Hematopoietic multipotent progenitor cell treated with erythropoietin and hydrocortisone succinate and interleukin-3 and kit ligand, for 8 days (in vitro differentiated cells): ENCODE measurements at places on chromosomes 3 and 15.

GRCh38 chr3:107662586-107662985 lies 139.8 kb downstream of the BBX start:
- no peak for DNase-seq

GRCh38 chr3:123021388-123021787 lies 6.2 kb downstream of the SEMA5B start:
- DNase-seq = no peak

DNA sequence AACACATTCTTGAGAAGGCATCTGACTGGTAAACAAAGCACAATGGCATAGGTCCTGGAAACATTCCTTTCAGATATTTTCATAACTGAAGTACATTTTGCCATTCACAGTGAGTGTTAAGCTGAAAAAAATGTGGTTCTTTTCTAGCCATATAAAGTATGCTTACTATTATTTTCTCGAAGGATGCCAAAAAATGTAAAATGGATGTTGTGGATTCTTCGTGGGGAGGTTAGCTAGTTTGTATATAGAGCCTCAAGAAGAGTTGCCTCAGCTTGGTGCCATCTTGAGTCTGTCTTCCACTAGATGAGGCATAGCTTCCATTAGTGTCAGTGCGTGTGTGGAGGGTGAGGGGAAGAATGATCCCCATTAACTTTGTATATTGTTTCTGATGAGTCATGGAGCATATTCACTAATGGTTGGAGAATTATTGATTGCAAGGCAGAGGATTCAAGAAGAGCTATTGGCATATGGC lies 4.1 kb downstream of the MBNL1 start:
- peak; percentile 79 for DNase-seq

- no peak for DNase-seq
Measured at GRCh38 chr3:123400169-123400568, 48.7 kb downstream of the ADCY5 start.

GRCh38 chr3:126146525-126147146 lies 33.8 kb downstream of the ALDH1L1 start:
- no peak for DNase-seq

- no peak for DNase-seq
Measured at GRCh38 chr15:71596672-71597071, 213.7 kb upstream of the NR2E3 start.

DNA sequence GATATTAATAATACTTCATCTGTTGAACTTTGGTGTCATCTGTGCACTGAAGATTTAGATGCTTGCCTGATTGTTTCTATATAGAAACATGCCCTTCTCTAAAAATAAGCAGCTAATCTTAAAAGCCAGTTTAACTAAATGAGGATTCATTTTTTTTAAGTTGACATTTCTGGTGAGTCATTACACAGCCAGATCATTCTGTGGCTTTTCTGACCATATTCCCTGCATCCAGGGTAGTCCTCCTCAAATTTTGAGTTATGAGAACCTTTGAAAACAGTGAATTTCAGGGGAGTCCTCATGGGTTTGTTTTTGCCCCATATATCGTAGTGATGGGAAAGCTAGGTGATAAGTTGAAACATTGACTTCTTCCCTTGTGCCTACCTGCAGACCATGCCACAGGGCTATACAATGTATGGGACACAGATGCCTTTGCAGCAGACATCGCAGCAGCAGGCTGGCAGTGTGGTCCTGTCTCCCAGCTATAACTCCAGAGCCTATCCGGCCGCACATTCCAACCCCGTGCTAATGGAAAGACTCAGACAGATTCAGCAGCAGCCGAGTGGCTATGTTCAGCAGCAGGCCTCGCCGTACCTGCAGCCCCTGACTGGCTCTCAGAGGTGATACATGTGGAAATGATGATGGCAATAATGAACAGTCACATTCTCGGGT lies 26.5 kb upstream of the P2RY12 start:
- DNase-seq = no peak

DNA sequence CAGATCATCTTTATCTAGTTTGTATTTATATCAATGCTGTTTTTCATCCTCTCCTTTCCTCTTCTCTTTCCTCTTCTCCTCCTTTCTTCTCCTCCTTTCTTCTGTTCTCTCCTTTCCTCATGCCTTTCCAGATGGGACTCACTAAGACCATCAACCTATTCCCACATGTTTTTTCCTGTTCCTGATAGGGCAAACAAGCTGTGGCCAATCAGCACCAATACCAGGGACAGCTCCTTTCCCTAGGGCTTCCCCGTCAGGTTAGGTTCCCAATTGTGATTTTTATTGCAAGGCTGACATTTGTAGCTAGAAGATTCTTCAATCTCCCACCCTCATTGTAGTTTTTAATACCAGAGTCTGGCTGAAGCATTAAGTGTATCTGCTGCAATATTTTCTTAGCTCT lies 76.3 kb upstream of the COL8A1 start:
- no peak for DNase-seq

- peak; percentile 42 for DNase-seq
Measured at GRCh38 chr15:32994810-32995424, 199.6 kb downstream of the FMN1 start.

GRCh38 chr15:51706291-51706690 lies 25.0 kb downstream of the SCG3 start:
- DNase-seq = peak; percentile 85

- DNase-seq = no peak
Measured at GRCh38 chr3:187722206-187722612, 19.9 kb upstream of the RTP2 start.

GRCh38 chr3:12901623-12902045 lies 60.3 kb upstream of the RPL32 start:
- DNase-seq = peak; percentile 21

- DNase-seq = no peak
Measured at GRCh38 chr3:44501971-44502370, 24.5 kb upstream of the ZNF445 start.

- DNase-seq = no peak
Measured at GRCh38 chr15:96870580-96870979, 540.1 kb downstream of the NR2F2 start.
